ENCODE measurements at places on chromosomes 3 and 15. TPM values are rescaled to one million over a fixed set of nuclear protein-coding genes. Genes with fewer than 3 reads are reported as not detected.

The OR5K2 gene
- total RNA-seq = not detected

The OSBPL10 gene
- total RNA-seq = 89.3 TPM

The CNTN6 gene
- 0.25 TPM for total RNA-seq

The GOLGA6A gene
- 0.06 TPM for total RNA-seq

The HTR3E gene
- not detected for total RNA-seq

The SUCNR1 gene
- total RNA-seq = 7.3 TPM

The ULK3 gene
- total RNA-seq = 36.1 TPM

The CADPS gene
- 0.98 TPM for total RNA-seq

The GOLGA8T gene
- not detected for total RNA-seq

The TRIM69 gene
- 29.6 TPM for total RNA-seq

The WNT5A gene
- 9.9 TPM for total RNA-seq

The LRRC34 gene
- total RNA-seq = 4.0 TPM

The RFC4 gene
- 8.9 TPM for total RNA-seq

The AGBL1 gene
- not detected for total RNA-seq

The CHST2 gene
- total RNA-seq = 6.0 TPM

The SYNPR gene
- not detected for total RNA-seq

The MYNN gene
- 14.7 TPM for total RNA-seq

The SCAMP5 gene
- 13.4 TPM for total RNA-seq

The RTP3 gene
- total RNA-seq = not detected

The KCNMB2 gene
- 4.4 TPM for total RNA-seq
